ENCODE measurements at places on chromosomes 7 and 10. TPM values are rescaled to one million over a fixed set of nuclear protein-coding genes. Genes with fewer than 3 reads are reported as not detected.

GRCh38 chr7:39260279-39260844 is 282.7 kb downstream of the POU6F2 start:
- no peak for DNase-seq

DNA sequence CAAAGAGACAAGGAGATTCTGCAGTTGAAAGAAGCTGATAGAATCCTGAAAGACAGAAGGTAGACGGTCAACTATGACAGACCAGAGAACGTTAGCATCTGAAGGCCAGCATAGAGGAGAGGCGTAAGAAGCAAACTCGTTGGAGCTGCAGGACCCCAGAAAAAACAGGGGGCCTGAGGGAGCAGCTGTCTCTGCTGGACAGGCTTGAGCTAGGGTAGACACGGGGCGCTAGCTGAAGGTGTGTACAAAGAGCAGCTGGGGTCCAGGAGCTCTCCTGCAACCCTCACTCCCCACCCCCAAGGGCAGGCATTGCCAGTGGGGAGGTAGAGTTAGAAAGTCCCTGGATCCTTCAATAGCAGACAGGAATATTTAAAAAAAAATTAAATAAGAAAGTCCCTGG is 14.6 kb upstream of the GDI2 start:
- DNase-seq = no peak

The HTRA1 gene
- 11.5 TPM for total RNA-seq

The GIMAP2 gene
- total RNA-seq = 0.85 TPM

DNA sequence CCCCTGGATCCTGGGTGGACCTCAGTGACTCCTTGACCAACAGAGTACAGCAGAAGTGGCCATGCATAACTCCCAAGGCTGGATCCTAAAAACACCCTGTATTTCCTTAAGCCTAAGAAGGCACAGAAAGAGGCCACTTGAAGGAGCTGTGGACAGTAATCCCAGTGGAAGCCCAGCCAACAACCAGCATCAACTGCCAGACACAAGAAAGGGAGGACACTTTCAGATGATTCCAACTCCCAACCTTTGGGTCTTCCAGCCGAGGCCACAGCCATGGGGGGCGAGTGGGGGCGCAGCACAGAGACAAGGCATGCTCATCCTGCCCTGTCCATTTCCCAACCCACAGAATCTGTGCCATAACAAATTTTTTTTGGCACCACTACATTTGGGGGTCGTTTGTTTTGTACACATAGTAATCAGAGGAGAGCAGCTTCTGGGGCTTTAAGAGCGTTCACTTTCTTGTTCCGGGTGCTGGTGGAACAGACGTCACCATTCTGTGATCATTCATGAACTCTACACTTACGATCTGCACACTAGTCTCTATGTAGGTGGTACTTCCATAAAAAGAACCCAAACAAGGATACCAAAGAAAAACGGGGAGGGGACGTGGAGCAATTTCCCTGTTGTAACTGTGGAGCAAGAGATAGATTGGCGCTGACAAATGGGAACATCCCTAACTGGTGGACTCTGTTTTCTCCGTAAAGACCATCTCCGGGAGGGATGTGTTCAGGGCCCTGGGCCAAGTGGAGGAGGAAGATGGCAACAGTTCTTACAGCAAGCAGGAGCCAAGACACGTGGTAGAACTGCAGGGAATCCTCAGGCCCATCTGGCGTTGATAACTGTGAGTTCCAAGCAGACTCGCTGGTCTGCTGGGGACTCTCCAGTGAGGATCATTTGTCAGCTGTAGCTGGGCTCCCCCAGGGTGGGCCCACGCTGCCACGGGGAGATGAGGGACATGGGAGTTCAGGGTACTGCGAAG is 6.0 kb upstream of the SLC29A3 start:
- DNase-seq = no peak

- no peak for DNase-seq
These were observed 79.2 kb downstream of the APBB1IP start for GRCh38 chr10:26517141-26517867.

The GTF2IRD2 gene
- 6.4 TPM for total RNA-seq

GRCh38 chr10:29397221-29397620 is 108.4 kb downstream of the LYZL1 start:
- no peak for DNase-seq

DNA sequence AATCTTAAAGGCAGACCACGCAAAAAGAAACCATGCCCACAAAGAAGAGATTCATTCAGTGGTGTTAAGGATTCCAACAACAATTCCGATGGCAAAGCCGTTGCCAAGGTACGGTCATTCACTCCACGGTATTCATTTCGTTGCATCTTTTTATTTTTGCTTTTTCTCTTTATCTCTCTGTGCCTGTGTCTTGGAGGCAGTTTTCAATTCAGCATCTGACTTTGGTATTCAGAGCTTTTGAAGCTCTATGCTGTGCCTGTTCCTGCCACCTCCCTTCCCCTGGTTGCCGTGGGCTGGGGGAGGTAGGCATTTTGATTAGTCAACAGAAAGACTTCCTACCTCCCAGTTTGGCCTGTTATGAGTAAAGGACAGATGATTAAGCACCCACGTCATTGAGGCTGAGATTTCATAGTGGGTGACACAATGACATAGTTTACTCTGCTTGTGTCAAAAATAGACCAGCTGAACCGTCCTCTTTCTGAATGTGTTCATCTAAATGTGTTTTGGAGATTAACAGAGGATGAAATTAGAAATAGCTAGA is 149.5 kb downstream of the ARID5B start:
- DNase-seq = peak; percentile 96

DNA sequence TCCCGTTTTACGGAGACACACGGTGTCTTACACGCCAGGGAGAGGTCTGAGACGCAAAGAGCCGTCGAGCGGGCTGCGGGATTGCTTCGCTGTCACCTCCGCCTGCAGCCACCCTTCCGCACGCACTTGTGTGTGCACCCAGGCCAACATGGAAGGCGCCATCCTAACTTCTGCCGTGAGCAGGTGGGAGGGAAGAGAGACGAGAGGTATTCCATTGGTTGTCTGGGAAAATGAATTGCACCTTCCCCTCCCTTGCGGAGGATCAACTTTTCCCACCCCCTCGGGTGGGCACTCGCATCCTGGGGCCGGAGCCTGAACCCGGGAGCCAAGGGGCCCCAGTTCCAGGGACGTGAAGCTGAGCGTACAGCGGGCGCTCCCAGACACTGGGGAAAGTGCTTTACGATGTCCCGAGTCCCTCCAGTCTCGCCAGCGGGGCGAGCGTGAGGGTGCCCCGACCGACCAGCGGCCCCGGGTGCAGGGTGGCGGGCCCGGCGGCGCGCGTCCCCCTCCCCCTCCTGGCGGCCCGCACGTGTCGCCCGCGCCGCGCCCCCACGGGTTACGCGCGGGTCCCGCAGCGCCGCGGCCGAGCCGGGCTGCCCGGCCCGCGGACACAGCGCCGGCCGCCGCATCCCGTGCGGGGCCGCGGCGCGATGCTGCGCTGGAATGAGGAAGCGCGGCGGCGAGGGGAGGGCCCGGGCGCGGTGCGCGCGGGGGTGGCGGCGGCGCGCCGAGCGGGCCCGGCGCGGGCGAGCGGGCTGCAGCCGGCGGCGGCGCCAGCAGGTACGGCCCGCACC is 984 bp upstream of the IKZF1 start:
- DNase-seq = no peak

The FAM25G gene
- total RNA-seq = not detected

- DNase-seq = no peak
These were observed 38.9 kb upstream of the BMS1 start for GRCh38 chr10:42743697-42744096.

DNA sequence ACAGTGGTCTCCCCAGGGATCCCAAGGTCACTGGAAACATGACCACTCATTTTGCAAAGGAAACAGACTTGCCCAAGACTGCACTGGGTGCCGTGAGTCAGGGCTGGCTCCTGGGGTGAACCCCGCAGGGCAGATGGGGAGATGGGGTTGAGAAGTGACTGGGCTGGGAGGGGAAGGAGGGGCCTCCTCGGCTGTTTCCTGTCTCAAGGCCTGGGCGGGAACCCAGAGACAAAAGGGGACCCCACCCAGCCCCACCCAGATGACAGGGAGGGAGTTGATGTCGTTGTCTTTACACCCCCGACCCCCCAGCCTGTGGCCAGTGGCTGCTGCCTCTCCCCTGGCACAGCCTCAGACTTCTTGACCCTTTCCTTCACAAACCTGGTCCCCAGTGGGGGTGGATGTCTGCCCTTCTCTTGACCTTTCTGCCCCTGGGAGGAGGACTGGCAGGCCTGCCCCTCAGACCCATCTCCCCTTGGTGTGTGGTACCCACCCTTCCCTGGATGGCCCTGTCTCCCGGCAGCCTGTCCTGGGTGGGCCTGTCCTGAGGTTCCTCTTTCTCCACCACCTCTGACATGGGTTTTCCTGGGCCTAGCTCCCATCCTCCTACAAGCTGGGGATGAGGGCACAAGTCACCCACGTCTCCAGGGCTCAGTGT is 1.4 kb downstream of the MYO1G start:
- no peak for DNase-seq

GRCh38 chr7:94660006-94660405 is 4.1 kb upstream of the SGCE start:
- DNase-seq = no peak

The MPP7 gene
- 2.1 TPM for total RNA-seq

The NOC3L gene
- total RNA-seq = 36.2 TPM

DNA sequence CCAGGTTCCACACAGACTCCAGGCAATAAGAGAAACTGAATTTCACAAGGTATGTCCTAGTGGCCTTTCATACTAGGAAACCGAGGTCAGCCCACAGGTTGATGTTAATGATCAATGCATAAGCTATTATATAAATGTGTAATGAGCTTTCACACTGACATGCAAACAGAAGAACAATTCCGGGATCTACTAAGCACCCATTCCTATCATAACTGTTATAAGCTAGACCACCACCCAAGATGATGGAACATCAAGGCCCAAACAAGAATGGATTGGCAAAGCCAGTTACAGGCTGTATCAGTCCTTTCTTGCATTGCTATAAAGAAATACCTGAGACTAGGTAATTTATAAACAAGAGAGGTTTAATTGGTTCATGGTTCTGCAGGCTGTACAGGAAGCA is 15.2 kb downstream of the SORBS1 start:
- DNase-seq = peak; percentile 41

DNA sequence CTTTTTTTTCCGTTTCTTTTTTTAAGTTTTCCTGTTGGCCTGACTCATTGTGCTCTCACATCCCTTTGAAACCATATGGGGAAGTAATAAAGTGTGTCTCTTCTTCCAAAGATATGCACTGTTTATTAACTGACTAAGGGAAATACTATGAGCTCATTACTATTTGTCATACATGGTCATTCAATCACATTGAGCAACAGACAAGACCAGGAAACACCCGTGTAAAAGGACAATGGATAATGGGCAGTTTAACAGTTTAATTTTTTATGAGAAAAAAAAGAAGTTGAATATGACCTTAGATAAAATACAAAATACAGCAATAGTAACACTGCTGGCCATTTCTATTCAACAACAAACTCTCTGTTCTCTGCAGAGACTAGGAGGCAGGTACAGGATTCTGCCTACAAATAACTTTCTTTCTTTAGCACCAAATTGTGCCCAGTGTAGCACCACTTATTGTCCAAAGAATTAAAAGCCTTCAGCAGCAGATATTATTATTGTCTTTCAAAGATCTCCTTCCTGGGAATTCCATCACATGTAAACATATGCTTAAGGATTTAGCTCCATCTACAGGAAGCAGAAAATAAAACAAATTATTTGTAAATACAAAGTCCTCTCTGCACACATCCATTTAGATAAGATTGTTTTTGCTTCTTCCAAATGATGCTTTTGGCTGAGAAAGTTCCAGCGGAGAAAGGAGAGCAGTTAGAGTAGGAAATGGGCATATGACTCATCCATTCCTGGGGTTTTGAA is 55.0 kb upstream of the AKR1E2 start:
- peak; percentile 98 for DNase-seq

The ACBD7 gene
- total RNA-seq = 2.4 TPM

The MNX1 gene
- total RNA-seq = 0.87 TPM

The CRYGN gene
- not detected for total RNA-seq

DNA sequence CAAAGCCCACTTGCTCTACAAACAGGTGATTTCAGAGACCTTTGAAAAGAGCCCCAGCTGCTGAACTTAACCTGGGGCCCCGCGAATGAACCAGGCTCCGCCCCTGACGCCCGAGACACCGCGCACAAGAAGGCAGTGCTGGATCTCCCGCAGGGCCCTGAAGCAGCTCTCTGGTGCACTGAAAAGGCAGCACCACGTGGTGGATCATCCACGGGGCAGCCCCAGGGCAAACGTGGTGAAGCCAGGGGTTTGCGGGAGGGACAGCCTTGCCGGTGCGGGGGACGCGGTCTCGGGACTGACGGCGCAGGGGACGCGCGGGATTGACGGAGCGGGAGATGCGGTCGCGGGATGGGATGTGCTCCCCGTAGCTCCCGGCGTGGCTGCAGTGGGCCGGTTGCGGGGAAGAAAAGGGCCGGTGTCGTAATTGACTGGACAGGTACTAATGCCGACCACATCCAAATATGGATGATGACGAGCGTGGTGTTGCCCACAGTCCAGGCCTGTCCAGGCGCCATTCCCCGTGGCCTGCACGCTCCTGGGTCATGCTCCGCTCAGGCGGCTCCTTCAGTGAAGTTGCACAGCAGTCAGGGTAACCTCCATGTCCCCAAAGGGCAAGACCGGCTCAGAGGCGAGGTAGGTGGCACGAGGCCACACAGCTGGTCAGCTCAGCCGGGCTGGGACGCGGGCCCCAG is 421.1 kb downstream of the DNAJB6 start:
- DNase-seq = no peak

DNA sequence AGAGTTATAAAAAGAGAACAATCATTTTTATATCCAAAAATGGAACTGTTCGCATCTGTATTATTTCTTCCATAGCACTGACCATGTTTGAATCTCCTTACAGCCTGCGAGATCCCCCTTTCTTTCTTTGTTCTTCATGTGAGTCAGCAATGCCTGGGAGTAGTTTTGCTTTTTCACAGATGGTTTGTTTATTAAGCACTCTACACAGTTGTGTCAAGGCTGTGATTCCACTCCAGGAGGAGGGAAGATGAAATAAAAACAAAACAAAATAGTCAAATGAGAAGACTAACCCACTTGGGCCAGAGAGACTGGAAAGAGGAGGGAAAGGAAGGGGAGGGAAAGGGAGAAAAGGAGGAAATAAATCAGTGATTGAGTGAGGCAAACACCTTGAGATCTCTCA is 7.8 kb downstream of the LIPF start:
- DNase-seq = peak; percentile 93

DNA sequence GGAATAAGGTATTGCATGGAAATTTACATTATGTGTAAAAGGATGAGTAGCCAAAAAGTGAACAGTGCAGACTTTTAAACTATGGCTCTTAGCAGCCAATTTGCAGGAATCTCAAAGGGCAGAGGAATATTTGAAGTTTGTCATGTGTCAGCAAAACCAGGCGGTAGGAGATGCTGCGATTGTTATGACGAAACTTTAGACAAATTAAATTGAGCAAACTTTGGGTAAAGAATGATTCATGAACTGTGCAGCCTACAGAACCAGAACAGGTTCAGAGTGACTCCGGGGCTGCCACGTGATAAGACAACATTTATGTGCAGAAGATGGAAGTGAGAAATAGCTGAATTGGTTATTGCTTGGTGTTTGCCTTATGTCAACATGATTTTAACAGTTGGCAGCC is 39.2 kb upstream of the CCDC6 start:
- peak; percentile 15 for DNase-seq
